ENCODE measurements at places on chromosomes 3 and 15.
A peak's percentile ranks its signal among the peaks of the same experiment; 100 is the strongest.

GRCh38 chr15:62124176-62124972, 40.7 kb downstream of the C2CD4B start:
- DNase-seq: no peak

DNA sequence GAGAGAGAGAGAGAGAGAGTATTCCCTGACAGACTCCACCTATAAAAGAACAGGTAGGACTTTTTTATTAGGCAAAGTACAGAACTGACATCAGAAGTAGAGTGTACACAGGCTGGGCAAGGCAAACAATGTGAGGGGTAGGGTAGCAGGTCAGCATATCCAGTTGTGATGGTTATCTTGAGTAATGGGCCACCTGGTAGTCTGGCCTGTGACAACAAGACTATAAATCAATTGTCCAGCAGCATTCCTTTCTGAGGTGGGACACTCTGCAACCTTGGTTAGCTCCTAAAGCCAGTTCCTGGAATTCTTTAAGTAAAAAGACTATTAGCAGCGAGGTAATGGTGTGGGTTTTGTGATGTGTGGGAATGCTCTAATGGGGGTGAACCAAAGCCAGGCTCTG, 14.9 kb upstream of the TMCC1 start:
- no peak for DNase-seq

DNA sequence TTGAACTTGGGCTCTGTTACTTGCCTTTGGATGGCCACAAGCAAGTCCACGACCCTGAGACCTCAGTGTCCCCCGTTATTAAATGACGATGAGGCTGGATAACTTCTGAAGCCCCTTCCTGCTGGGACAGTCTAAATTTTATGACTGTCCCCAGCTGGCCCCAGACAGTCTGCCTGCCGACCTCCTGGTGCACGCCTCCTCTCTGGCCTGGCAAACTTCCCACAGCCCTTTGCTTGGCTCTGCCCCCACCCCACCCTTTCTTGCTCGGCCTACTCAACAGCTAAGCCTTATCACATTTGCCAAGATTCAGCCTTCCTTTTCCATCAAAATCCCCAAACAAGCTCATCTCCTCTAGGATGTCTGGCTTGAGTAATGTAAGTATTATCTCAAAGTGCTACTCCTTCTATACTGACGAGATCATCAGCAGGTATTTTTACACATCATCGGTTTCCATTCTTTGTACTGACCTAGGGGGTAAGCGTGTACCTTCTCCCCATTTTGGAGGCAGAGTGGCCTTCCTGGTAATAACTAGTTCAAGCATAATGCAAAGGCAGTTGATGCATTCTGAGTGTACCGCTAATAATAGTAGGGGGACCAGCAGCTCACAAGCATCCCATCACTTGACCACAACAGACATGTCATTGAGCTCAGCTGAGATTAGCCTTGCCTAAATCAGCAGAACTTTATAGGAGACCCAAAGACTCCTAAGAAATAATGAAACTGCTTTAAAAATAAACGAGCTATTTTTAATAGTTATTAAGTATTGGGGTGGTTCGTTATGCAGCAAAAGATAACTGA, 120.8 kb upstream of the HACD2 start:
- DNase-seq: no peak

GRCh38 chr3:113263778-113264177, 52.4 kb downstream of the BOC start:
- DNase-seq: no peak

DNA sequence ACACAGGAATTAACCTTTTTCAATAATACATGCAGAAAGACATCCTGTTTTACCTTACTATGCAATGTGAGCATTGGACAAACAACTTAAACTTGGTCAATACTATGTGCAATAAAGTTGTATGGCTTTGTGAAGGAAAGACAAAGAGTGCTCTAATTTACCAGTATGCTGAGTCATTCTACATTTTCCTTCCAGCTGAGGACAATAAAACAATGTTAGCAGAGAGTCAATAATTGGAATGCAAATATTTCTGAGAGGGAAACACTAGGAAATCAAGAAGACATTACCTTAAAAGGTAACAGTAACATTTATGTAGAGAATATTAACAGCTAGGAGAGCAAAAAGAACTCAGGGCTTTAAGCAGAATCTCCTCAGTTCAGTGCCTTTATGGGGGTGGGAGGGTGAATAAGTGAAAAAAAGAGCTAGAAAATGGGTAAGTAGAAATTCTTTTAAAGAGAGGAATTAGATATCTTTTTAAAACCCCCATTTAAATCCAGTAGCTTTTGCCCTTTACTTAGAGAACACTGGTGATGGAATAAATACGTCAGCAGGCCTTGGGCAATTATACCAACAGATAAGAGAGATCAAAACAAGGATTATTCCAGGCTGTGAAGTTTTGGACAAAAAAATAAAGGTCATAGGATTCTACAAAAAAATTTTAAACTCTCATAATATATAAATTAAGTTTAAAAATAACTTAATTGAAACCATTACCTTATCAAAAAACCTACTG, 11.6 kb upstream of the HGD start:
- DNase-seq: no peak

DNA sequence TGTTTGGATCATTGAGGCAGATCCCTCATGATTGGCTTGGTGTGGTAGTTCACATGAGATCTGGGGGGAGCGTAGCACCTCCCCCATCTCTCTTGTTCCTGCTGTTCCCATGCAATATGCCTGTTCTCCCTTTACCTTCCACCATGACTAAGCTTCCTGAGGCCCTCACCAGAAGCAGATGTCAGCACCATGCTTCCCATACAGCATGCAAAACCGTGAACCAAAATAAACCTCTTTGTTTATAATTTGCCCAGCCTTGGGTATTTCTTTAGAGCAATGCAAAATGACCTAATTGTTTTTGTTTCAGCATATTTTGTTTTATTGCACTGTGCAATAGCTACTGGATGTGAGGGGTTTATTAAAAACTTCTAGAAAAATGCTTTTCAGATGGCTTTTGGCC, 56.6 kb upstream of the CHST2 start:
- DNase-seq: no peak

- no peak for DNase-seq
Observed at GRCh38 chr3:27740854-27741253, 18.7 kb upstream of the EOMES start.

- peak; percentile 43 for DNase-seq
Observed at GRCh38 chr3:119508172-119508845, 10.0 kb downstream of the TIMMDC1 start.

DNA sequence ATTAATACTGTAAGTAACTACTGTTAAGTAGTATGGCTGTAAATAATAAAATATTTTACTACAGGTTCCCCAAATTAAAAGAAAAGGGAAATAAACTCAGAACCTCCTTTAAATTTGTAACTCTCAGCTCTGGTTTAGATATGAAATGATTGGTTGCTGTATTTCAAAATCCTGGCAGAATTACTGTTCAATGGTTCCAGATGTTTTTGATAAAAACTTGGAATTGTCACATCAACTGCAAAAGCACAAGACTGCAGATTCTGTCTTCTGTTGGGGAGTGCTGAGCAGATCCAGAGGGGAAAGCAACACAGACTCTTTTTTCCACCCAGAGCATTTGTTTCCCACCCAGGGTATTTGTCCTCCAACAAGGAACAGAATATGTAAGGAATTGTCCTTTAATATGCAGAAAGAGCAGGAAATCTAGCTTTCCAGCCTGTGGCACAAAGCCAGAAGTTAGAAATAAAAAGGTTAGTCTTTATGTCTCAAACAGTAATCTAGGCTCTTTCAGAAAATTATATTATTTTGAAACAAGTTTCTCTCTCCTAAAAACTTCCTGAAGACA, 178.1 kb downstream of the KLHL25 start:
- no peak for DNase-seq

- DNase-seq: no peak
Observed at GRCh38 chr3:71035314-71035713, 548.2 kb downstream of the FOXP1 start.

DNA sequence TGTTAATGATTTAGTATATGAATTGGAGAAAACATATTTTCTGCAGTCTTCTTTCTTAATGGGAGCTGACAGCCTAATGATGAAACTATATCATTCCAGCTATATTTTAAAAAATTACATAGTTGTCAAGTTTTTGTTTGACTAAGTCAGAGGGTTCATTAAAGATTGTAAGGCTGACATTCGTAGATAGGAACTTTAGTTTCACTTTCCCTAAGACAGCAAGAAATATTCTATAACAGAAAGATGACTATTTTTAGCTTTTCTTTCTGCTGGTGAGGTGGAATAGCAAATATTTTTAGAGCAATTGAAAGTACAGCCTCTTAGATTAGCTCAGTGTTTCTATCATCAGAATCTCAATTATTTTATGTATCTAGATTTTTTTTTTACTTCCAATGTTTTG, 60.2 kb downstream of the PIAS1 start:
- DNase-seq: no peak

DNA sequence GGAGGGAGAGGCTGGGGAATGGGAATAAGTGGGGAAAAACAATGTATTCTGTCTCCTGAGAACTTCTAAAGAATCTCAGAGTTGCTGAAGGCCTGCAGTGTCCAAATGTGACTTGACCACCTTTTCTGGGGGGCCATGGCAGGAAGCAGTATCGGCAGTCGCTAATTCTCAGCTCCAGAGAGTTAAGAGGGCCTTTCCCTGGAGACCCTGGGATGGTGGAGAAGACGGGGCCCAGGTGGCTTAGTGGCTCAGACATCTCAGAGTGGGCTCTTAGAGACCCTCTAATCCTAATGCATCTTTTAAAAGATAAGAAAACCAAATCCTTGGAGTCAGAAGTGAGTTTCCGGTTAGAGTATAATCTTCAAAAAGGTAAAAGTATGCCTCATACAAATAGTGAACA, 15.1 kb downstream of the RTP4 start:
- no peak for DNase-seq

DNA sequence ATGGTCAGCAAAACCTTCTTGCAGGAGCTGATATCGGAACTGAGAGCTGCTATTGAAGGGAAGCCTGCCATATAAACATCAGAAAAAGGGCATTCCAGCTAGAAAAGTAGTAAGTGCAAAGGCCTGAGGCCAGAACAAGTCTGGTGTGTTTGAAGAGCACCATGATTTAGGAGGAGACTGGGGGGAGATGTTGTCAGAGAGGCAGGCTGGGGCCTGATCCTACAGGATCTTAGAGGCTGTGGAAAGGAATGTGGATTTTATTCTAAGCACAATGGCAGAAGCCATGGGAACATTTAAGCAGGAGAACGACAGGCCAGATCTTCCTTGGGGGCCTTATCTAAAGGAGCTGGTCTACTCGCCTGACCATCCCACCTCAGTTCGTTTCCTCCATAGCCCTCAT, 5.1 kb upstream of the MUC13 start:
- no peak for DNase-seq

DNA sequence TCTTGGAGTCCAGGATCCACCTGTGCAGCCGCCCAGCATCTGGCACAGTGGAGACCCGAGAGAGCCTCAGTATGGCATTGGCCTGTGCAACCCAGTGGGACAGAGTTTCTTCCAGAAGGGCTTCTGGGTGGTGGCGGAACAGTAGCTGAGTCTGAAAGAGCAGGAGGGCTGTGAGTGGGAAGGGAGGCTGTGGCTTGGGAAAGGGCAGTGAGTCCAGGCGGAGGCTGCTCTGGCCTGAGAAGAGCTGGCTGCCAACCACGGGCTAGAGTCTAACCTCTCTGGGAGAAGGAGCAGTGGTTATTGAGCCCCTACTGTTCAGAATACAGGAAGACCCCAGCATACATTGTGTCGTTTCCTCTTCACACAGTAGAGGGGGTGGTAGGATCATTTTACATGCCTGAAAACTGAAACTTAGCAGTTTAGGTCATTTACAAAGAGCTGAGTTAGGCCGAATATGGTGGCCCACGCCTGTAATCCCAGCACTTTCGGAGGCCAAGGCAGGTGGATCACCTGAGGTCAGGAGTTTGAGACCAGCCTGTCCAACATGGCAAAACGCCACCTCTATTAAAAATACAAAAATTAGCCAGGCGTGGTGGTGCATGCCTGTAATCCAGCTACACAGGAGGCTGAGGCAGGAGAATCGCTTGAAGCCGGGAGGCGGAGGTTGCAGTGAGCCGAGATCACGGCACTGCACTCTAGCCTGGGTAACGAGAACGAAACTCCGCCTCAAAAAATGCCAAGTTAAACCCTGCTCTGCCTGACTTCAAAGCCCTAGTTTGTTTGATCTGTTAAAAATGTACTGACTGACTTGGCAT, 3.2 kb downstream of the AEN start:
- DNase-seq: peak; percentile 37

DNA sequence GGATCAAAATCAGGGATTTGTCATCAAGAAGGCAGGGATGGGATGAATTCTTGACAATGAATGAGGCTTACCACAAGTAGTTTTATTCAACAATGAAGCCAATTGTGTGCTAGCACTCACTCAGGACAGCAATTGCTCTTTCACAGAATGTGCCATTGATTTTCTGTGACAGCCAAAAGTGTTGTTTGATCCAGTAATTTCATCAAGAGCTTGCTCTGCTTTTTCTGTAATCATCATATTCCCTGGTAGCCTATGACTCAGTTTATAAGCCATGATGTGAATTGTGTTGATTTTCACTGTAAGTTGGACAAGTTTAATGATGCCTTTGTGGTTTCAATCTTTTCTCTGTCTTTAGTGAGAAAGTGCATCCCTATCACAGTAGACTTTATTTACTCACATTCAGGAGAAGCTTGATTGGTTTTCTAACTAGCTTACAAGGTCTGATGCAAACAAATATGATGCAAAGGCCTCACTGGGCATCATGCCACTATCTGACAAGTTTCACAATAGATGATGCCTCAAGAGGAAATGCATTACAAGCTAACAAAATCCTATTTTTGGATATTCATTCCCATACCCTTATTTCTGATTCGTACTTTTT, 13.6 kb upstream of the CSRNP1 start:
- no peak for DNase-seq

GRCh38 chr3:34947834-34948233, 691.5 kb upstream of the ARPP21 start:
- DNase-seq: no peak

GRCh38 chr3:122409446-122409845, 6.4 kb downstream of the WDR5B start:
- DNase-seq: no peak

DNA sequence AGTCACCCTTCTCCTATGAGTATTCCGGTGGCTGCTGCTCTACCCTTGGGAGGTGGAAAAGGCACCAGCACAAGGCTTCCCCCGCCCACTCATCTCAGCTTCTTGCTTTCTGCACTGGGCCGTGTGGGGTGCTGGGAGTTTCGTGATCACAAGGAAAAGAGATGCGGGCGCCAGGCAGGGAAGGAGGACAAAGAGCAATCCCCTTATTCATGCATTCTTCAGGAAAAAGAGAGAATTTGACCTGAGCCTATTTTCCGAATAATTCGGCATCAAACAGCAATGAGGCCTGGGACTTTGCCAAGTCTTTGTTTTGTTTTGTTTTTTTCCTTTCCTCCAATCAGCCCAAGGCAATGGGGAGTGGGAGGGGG, 102.2 kb upstream of the LPP start:
- DNase-seq: no peak

All from stimulated activated CD4-positive, alpha-beta T cell treated with anti-CD3 and anti-CD28 coated beads, Interleukin-15, amount 100 ng/mL, for 24 hours (primary cell).